ENCODE measurements at places on chromosomes 7 and 10.
A peak's percentile ranks its signal among the peaks of the same experiment; 100 is the strongest.

DNA sequence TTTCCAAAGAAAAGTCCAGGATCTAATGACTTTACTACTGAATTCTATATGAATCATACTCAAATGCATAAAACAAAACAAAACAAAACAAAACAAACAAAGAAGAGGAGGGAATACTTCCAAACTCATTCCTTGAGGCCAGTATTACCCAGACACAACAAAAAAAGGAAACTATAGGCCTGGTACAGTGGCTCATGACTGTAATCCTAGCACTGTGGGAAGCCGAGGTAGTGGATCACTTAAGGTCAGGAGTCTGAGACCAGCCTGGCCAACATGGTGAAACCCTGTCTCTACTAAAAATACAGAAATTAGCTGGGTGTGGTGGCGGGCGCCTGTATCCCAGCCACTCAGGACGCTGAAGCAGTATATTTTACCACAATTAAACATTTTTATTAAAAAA lies 114.6 kb downstream of the NRBF2 start:
- DNase-seq, result no peak

- DNase-seq, result no peak
These were observed 79.3 kb downstream of the MKI67 start for GRCh38 chr10:128046953-128047290.

DNA sequence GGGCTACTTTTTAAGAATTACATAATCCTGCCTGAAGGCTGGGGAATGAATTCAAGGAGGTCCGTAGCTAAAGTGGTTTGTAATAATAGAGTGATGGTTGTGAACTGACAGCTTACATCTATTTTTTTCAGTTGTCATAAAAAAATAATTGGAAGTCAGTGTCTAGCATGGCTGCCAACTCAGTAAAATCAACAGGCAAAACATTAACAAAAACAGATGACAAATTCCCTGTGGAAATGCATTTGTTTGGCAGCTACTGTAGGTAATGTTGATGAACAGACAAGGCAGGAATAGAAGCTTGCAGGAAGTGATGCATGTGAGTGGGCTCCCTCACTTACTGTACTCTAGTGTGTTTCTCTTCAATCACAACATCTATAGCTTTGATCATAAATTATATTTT lies 766.0 kb upstream of the POT1 start:
- DNase-seq, result no peak

- no peak for DNase-seq
These were observed 99.3 kb upstream of the DDC start for GRCh38 chr7:50664461-50664922.

GRCh38 chr7:116953906-116954838 lies 871 bp downstream of the ST7 start:
- peak; percentile 60 for DNase-seq

DNA sequence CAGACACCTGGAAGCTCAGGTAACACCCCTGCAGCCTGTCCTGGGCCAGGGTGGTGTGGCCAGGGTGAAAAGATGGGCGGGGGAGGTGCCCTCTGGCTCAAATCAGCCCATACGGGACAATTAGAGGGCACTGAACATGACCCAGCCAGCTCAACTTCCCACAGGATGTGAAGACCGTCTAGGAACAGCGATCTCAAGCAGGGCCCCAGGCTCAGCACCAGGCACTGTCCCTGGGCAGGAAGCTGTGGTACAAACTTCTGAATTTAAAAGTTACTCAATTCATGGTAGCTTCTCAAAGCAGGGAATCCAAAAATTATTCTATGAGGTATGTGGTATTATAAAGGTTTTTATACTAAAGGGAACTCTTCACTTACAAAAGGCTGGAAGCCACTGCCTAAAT lies 5.1 kb upstream of the GRB10 start:
- DNase-seq, result no peak

DNA sequence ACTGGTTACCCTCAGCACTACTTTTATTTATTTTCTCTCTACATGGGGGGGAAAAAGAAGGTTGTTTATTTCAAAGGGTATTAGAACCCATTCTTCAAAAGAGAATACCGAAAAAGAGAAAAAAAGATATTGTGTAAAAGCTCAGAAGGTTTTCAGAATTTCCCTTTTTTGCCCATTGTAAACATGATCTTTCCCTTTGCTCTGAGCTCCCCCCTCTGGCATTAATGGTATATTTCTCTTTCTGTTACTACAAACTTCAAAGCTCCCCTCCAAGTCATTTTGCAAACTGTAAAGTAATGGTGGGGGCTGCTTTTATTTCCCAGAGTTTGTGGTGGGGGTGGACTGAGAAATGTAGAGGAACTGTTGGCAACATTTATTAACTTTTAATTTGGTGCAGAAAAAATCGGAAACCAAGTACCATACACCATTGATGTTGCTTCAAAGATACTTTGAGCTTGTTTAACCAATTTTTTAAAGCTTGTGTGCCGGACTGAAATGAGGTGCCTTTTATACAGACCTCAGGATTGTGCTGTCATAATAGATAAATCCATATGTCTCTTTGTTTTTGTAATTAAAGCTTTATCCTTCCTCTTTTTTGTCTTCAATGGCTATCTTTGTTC lies 181.5 kb downstream of the EXOC4 start:
- DNase-seq, result peak; percentile 40

DNA sequence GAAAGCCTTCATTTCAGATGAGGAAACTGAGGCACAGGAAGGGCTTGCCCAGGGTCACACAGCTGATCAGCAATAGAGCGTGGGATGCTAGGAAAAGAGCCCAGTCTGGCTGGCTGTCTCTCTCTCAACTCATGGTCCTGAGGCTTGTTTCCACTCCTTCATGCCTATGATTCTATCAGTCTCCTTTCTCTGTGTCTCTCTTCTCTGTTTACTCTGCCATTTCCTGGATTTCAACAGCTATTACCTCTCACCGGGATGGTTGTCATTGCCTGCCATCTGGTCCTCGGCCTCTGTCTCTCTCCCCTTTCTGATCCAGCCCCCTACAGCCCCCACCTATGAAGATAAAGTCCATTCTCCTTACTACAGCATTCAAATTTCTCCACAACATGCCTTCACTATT lies 93.3 kb upstream of the AGBL3 start:
- DNase-seq, result no peak

GRCh38 chr7:134692344-134692705 lies 45.7 kb downstream of the BPGM start:
- DNase-seq, result no peak

DNA sequence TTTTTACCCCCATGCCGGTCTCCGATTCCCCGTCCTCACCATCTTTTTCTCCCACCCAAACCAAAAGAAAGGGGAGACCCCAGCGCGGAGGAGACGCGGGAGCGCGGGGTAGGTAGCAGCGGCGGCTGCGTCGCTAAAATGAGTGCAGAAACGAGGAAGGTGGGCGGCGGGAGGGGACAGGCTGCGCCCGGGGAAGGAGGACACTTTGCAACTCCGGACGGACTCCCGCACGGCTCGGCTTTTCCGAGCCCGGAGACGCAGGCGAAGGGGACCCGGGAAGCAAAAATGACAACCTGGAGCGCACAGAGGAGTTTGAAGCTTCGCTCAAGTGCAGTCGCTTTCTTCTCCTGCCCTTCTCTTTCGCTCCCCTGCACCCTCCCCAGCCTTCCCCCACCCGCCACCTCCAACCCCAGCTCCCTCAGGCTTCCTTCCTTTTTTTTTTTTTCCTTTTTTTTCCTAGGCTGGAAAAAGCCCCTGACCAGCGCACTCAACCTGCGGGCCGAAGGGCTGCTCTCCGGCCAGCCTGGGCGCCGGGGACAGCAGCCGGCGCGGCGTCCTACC lies 453 bp downstream of the SFMBT2 start:
- DNase-seq, result no peak

- DNase-seq, result no peak
These were observed 3.9 kb downstream of the ATXN7L1 start for GRCh38 chr7:105872491-105872890.

GRCh38 chr7:80830584-80831285 lies 88.1 kb downstream of the SEMA3C start:
- DNase-seq, result no peak

DNA sequence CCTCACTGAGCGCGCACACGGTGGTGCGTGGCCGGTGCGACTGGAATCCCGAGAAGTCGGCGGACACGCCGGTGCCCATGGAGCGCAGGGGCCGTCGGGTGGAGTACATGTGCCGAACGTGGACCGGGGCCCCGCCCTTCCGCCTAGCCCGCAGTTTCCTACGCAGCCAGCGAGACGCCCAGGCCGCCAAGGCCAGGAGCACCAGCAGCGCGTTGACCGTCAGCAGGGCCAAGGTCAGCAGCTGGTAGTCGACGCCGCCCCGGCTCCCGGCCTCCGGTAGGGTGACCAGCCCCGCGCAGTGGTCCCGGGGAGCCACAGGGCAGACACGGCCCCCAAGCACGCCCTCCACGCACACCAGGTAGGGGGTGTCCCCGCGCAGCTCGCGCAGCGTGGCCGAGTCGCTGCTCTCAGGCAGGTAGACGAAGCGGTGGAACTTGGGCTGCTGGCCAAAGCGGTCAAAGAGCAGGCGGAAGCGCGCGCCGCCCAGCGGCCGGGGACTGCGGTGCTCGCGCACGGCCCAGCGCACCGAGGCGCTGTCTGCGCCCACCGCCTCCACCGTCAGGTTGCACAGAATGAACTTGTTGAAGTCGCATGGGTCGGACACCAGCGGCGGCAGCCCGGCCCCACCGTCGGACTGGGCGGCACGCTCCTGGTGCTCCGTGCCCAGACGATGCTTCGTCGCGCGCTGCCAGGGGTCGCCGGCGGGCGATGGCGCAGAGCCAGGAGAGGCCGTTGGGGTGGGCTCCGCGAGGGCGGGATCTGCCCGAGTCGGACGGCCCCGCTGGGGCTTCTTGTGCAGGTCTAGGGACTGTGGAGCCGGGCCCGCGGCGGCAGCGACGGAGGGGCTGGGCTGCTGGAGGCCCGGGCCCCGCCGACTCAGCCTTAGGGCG lies 2.2 kb downstream of the TRIL start:
- no peak for DNase-seq

GRCh38 chr10:1411451-1411850 lies 325.9 kb downstream of the ADARB2 start:
- no peak for DNase-seq

GRCh38 chr10:78640796-78641636 lies 427.8 kb upstream of the ZMIZ1 start:
- DNase-seq, result no peak

DNA sequence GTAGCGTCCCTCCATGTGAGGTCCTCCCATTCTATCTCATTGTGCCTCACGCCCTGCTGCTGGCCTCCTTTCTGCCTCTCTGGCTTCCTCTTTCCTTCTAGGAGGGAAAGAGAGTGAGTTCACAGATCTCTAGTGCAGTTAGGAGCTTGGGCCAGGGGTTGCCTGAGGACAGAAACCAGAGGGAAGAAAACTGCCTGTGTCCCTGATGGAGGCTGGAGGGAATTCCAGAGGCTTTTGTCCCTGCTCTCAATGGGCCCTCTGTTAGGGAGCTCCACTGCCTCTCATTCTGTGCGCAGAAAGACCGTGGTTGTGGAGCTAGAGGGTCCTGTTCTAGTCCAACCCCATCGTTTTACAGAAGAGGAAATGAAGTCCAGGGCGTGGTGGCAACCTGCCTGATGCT lies 4.6 kb downstream of the MARVELD1 start:
- no peak for DNase-seq

- DNase-seq, result no peak
These were observed 4.5 kb downstream of the CHCHD3 start for GRCh38 chr7:133077394-133077793.

- no peak for DNase-seq
These were observed 138.8 kb upstream of the UNC5B start for GRCh38 chr10:71073451-71074175.

DNA sequence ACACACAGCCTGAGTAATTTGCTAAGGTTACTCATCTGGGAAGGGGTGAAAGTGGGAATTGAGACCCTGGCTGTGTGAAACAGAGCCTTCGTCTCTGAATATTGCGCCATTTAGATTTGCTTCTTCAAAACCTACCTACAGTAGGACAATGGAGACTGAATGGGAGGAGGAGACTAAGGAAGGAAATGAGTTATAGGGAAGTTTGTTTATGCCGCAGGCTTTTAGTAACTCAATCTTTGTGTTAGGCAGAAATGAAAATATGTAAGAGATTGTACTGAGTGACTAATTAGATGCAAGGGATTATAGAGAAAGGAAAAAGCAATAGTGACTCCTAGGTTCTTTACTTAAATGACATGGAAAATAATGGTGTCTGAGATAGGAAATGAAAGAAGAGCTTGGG lies 80.2 kb downstream of the KCND2 start:
- no peak for DNase-seq

- no peak for DNase-seq
These were observed 22.3 kb downstream of the MRPS33 start for GRCh38 chr7:140992422-140992821.

DNA sequence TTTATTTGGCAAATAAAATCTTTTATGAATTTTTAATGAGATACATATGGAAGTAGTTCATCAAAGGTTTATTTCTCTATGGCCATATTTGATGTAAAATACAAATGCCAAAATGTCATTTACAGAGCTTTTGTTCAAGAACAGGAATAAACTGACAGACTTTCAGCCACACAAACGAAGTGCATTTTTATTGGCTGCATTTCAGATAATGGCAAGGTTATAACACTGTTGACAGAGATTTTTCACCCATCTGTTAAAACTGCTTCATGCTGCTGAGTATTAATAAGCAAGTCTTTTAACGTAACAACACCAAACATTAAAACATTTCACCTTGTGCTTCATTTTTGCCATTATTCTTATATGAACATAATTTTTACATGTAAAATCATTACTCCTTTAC lies 254.4 kb downstream of the ANKRD7 start:
- no peak for DNase-seq

GRCh38 chr7:755413-755805 lies 28.3 kb upstream of the PRKAR1B start:
- DNase-seq, result no peak

DNA sequence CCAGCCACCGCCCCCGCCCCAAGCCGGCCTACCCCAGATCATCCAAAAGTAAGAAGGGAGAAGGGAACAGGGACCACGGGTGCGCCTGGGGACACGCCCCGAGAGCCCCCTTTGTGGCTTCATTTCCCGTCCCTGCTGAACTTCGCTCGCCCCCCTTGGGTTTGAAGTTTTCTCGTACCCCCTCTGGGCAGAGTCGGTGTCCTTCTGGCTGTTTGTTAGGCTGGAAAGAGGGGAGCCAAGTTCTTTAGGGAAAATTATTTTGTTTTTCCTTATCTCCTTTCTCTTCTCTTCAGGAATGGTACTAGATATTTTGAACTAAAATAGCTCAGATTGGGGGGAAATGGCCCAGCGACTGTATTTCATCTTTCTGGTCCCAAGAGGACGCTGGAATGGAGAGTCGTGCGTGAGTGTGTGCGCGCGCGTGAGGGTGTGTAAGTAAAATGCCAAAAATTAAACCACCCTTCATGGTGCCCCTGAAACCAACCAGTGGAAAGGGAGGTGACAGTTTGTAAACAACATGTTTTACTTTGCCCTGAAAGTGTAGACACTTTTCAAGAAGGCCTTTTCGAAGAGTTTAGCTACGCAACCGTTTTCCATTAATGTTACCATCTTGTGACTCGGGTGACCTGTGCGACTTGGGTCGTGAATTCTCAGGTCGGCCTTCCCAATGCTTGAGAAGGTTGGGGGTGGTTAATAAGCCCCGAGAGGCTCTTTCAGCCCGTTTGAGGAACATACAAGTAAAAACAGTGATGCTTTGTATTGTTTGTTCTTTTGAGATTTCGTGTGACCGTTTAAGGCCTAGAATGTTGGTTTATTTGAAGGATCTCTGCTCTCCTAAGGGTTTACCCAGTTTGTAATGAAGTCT lies 694 bp downstream of the RBM20 start:
- no peak for DNase-seq
